Globus pallidus (tissue), 1 donor: ENCODE measurements at places on chromosomes 1 and 21.

GRCh38 chr1:231702804-231703203, 76.2 kb downstream of the DISC1 start:
- DNase-seq, result no peak

DNA sequence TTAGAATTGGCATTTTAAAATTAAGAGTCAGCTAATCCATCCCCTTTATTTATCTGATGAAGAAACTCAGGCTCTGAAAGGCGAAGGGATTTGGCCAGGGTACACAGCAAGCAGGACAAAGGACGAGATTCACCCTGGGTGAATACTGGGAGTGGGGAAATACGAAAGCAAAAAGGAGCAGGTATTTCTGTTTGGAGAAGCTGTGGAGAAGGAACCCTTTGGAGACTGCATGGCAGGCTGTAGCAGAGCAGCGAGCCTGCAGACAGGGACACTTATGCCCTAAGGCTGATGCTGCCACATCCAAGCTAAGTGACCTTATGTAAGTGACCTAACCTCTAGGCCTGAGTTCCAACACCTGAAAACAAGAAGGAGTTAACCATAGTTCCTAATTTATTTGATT, 207.2 kb upstream of the C1orf87 start:
- no peak for DNase-seq

DNA sequence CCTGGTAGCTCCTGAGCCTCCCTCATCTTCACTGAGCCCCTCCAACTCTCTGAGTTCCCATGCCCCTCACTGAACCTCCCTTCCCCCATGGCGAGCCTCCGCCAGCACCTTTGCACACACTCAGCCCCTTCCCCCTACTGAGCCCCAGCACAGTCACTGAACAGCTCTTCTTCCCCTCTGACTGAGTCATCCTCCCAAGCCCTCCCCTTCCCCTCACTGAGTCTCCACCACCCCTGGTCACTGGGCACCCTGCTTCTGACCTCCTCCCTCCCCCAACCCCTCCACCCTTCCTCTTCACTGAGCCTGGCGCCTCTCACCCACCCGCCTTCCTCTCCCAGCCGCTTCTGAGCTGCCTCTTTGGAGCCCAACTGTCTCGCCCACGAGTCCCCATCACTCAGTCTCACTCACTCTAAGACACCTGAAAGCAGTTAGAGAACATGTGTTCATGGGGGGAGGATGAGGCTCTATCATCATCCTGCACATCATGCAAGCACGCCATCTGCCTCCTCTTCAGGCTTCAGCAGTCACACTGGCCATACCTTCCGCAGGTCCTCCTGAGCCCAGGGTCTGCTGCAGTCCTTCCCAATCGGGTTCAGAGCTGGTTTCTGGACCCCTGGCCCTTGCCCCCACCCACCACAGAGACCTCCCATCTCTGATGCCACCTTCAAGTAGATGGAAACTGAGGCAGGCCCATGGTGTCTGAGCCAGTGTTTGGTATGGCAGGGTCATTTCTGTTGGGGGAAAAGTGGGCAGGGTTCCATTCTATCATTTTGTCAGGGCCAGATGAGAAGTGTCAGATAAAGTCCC, 2.0 kb upstream of the TRNP1 start:
- no peak for DNase-seq

DNA sequence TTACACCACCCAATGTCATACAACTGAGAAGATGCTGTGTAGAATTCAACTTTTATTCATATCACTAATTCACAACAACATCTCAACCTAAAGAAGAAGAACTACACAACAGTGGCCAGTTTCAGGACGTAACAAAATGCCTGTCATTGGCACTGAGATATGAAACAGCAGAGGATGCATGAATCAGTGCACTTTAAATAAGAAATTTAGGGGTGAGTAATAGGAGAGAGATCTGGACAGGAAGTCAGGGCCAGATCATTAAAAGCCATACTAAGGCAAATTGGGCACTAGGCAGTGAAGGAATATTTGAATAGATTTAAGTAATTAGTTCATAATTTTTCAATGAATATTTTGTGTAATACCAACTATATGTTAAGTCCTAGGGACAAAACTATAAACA, 510.5 kb downstream of the PLPP3 start:
- DNase-seq, result no peak

- no peak for DNase-seq
Measured at GRCh38 chr1:26496861-26497260, 24.6 kb downstream of the HMGN2 start.

GRCh38 chr1:54724771-54725170, 9.1 kb downstream of the TTC4 start:
- DNase-seq, result no peak

DNA sequence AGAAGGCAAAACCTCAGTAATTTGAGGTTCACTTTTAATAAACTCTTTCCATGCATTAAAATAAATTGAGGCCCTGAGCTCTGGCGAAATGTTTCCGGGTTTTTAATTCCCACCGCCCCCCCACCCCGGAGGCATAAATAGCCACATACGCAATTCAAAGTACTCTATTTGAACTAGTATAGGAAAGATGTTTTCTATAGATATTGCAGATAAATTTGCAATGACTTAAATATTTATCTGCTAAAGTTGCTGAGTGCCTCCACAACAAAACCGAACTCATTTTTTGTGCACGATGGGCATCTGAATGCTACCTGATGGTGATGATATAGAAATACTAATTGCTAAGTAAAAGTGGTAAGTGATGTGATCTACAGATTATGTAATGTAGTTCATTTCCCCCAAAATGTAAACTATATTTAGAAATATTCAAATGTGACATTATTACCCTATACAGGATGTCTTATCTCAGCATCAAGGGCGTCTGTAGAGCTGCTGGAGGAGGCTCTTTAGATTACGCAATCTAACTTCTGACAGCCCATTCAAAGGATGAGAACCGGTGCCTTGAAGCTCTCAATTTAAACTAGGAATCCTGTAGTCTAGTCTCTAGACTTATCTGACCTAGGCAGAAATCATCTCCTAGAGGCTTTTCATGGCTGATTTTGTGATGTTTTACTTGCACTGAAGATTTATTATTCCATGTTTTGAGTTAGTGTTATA, 8.5 kb downstream of the IRF2BP2 start:
- peak; percentile 46 for DNase-seq

DNA sequence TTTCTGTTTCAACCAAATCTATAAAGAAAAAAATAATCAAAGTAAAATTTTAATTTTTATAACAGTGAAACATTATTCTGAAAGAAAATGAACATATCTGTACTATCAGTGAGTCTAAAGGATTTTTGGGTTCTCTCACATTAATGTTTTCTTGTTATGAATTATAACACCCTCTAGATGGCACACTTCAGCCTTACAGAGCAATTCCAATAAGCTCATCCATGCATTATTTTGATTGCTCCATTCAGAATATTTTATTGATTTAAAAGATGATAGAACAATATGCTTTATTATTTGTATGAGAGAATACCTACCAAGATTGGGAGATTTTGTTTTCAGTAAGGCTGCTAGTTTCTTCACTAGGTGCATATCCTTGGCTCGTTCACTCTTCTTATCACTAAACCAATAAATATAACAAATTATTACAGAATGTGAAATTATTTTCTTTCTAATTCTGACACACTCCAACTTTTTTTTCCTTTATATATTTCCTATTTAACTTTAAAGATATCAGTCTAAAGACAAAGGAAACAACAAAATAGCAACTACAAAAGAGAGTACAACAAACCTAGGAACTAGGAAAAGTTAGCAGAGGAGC, 82.4 kb downstream of the RAB3GAP2 start:
- DNase-seq, result peak; percentile 22

GRCh38 chr1:201583663-201584062, 44.7 kb downstream of the NAV1 start:
- DNase-seq, result no peak

DNA sequence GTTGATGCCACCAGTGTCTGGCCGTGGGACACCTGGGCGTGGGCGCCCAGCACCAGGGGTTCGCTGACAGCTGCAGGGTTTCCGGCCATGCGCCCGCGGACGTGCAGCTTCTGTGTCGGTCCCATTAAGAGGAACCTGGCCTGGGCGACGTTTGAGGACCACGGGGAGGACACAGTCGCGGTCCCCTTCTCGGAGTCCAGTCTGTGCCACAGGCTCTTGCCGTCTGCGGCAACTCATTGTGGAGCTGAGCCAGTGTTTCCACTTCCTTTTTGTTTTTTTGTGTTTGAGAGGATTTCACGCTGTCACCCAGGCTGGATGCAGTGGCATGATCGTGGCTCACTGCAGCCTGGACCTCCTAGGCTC, 1.6 kb upstream of the C1orf159 start:
- DNase-seq, result no peak

DNA sequence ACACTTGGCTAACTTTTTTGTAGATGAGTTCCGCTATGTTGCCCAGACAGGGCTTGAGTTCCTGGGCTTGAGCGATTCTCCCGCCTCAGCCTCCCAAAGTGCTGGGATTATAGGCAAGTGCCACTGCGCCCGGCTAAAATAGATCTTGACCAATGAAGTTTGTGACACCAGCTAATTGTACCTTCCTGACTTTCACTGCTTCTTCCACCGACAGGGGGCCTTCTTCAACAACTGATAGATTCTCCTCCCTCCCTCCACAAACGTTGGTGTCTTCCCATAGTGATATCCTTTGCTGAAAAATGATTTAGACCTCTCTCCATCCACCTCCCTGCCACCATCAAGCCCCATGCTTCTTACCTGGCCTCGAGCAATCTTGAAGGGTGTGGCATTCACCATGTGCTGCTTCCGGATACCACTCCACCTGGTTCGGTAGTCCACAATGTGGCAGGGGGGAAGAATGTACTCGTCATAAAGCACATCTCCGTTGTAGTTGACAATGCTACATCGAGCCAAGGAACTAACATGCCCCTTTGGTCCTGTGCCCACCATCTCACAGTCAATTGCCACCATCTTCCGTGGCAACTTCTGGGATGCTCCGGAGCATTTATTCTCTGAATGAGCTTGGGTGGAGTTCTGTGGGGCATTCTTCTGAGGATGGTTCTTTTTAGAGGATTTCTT, 1.6 kb upstream of the METTL25B start:
- DNase-seq, result no peak

DNA sequence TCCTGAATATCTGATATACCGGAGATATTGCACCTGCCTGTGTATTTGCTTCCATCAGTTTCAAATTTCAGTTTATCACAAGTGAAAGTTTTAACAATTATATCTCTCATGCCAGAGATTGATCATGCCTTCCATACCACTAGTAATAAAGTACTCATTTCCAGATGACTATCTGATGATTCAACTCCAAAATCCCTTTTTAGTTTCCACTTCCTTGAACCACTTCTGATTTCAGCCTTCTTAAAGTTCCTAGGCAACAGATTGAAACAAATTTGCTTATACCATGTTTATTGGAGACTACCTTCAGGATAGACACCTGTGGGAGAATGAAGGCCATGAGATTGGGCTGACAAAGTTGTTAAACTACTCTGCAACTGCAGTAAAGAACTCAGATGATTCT, 21.5 kb upstream of the COL11A1 start:
- no peak for DNase-seq

DNA sequence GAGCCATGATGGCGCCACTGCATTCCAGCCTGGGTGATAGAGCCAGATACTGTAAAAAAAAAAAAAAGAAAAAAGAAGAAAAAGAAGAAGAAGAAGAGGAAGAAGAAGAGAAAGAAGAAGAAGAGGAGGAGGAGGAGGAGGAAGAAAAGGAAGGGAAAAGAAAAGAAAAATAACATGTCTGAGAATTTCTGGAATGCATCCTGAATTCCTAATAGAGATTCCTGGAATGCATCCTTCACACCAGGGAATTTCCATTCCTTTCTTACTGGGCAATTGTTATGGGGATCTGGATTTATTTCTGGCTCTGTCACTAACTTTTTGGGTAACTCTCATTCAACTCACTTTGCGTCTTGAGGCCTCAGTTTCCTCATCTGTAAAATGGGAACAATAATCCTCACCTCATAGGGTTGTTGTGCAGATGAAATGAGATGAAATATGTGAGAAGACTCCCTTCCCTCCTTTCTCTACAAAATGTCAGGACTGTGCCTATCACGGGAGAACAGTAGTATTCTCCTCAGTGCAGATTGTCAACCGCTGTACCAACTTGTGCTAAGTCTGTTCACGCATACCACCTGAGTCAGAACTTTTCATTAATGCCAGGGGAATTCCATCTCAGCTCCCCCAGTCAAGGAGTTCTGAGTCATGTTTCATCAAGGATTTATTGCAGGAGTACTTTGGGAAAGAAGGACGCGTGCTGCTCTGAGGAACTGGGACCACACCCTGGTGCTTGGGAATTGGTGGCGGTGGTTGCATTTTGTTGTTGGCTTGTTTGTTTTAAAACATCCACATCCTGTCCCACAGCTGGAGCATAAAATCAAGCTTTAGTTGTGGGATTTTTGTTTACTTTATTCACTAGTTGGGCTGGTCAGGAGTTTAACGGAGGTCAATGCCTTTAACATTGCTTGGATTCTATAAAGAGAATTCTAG, 42.4 kb upstream of the ROR1 start:
- no peak for DNase-seq

GRCh38 chr1:116806245-116806644, 52.0 kb downstream of the CD2 start:
- DNase-seq, result no peak

GRCh38 chr21:29181799-29182470, 51.5 kb downstream of the MAP3K7CL start:
- no peak for DNase-seq
